AG08396 (cell line): ENCODE measurements at places on chromosomes 13 and 19.
A peak's percentile ranks its signal among the peaks of the same experiment; 100 is the strongest.

- peak; percentile 43 for DNase-seq
Observed at GRCh38 chr13:102286326-102286725, 115.5 kb downstream of the FGF14 start.

DNA sequence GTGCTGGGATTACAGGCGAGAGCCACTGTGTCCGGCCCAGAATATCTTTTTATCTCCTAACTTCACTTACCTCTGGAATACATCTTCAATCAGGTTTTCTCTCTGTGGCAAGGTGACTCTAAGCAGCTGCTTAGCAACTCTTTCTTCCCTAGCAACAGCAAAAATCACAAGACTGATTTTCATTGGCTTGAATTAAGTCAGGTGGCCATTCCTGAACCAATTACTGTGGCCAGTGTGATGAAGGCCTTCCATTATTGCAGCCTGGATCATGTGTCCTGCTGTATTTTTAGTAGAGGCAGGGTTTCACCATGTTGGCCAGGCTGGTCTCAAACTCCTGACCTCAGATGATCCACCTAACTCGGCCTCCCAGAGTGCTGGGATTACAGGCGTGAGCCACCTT, 9.0 kb upstream of the LTBP4 start:
- DNase-seq: peak; percentile 74

DNA sequence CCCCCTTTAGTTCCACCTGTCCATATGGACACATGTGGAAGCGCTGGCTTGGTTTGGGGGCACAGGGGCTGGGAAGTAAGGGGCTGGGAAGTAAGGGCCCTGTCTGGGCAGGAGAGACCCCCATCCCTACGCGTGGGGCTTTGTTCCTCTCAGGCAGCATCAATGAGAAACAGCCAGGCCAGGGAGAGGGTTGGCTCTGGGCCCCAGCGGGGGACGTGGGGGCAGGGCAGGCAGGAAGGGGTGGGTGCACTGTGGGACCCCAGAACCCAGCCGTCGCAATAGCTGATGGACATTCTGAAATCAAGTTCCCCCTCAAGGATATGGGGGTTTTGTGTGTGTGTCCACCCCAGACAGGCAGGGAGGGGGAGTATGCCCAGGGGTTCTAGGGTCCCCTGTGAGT, 1.2 kb downstream of the NCAN start:
- no peak for DNase-seq

DNA sequence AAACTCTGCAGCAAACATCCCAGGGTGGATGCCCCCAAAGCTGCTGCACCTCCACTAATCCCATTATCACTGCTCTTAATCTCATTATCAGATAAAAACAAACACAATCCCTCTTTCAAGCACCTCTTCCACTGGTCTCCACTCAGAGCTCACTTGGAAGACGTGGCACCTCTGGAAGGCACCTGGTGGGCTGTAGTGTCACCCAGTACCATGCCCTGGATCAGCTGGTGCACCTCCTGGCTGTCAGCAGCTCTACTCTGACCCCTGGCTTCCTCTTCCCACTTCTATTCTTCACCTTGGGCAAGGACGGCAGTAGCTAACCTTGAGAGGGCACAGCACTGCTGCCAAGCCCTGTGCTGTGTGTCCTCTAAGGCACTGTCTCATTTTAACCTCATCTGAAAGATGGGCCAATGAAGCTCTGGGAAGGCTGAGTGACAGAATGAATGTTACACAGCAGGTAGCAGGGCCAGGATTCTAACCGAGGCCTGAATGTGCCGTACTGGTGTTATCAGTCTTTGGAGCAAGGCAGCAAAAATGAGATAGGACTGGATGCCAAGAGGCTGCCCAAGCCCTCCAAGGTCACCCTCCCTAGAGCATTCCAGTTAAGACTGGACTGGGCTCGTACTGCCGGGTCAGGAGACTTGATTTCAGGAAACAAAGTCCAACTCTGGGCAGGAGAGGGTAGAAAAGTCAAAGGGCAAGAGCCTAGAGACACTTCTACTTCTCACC, 7.4 kb downstream of the BRD4 start:
- DNase-seq: no peak

DNA sequence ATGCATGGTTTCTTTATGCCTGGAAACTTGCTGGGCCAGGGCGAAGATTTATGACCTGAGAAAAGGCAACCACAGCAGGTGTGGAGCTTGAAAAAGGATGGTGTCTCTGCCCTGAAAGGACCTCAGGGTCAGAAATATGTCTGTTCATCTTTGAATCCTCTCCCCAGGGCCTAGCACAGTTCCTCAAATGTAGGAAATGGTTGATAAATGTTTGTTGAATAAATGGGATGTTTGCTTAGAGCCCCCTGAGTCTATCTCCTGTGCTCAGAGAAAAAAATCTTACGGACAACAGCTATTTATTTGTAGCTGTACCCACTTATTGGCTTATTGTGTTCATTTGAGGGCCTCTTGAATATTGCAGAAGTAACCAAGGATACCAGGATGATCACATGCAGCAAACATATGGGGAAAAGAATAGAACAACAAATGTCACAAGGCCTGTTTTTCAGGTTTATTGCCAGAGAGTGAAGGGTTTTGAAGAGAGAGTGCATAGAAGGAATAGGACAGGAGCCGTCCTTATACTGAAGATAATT, 114.5 kb downstream of the KLF5 start:
- no peak for DNase-seq

DNA sequence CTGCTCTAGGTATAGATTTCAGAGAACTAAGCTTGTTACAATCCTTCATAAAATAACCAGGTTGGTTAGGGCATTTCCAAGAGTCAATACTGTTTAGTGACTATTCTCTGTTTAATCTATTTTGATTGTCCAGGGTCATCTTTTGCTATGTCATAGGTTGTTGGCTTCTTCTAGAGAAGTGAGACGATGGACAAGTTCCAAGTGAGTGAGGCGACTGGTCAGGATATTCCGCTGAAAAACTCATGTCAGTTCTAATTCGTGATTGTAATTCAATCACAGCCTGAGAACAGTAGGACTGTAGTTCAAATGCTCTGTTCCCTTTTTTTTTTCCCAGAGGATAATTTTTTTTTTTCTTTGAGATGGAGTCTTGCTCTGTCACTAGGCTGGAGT, 15.8 kb upstream of the ALOX5AP start:
- DNase-seq: no peak

DNA sequence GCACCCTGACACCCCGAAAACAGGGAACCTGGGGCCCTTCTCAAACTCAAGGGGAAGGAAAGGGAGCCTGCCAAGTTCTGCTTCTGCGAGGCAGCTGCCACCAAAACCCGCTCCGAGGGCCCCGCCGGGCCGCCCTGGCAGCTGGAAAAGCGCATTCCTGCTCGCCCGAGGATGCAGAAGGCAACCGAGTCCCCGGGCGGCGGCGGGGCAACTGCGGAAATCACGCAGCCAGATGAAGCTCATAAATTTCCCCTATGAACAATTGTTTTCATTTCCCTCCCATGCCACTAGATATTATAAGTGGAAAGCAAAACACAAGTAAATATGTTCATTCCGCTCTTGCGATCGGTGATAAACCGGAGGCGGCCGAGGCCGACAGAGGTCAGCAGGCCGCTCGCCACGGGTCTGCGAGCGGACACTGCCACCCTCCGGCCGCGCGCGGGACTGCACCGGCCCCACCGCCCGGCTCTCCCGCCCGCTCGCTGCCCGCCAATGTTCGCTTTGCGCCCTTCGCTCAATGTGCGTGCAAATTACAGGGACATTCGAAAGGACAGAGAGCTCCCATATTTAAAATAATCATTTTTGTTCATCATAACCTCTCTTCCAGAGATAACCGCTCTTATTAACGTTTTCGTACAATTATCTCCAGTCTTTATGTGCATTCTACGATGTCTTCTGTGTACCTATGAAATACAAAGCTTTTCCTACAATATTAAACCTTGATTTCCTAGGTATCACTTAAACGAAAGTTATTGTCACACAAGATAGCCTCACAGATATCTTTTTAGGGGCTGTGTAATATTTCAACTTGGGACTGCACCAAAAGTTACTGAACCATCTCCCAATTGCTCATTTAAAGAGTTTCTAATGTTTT, 120.8 kb upstream of the ZNF507 start:
- peak; percentile 90 for DNase-seq

GRCh38 chr19:41159881-41160280, 33.1 kb upstream of the CYP2S1 start:
- no peak for DNase-seq

DNA sequence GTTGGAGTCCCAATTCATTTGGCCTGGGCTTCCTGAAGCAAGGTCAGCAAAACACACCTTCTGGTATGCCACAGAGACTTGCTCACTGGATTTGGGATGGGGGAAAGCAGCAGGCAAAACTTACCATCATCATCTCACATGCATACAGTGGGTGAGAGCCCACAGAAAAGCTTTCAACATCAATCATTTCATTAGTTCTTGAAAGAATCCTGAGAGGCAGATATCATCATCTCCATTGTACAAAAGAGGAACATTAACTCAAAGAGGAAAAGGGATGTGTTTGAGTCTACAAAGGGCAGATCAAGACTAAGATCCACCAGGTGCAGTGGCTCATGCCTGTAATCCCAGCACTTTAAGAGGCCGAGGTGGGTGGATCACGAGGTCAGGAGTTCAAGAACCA, 6.4 kb downstream of the WDR87 start:
- no peak for DNase-seq

- no peak for DNase-seq
Observed at GRCh38 chr13:43757266-43757665, 29.5 kb downstream of the ENOX1 start.

GRCh38 chr13:114161644-114162532, 17.2 kb upstream of the CFAP97D2 start:
- DNase-seq: peak; percentile 55

- DNase-seq: no peak
Observed at GRCh38 chr13:26819046-26819445, 58.5 kb upstream of the GPR12 start.

GRCh38 chr19:56983171-56983570, 136.6 kb upstream of the USP29 start:
- DNase-seq: no peak

DNA sequence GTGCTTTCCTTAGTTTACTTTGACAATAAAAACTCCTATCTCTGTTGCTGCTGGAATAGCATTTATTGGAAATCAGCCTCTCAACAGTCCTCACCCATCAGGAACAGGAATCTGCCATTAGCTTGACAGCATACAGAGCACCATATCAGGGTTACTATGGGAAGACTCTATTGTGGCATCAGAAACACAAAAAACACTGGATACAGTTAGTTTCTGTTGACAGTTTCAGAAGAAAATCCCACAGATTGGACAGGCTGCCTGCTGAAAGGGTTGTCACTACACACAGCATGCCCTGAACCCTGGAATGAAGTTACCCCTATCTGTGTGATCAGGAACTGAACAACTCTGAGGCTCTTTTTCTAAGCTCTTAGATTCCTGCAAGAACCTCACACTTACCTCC, 172.7 kb downstream of the ENOX1 start:
- no peak for DNase-seq

GRCh38 chr13:50257646-50258045, 242.4 kb downstream of the KCNRG start:
- no peak for DNase-seq

DNA sequence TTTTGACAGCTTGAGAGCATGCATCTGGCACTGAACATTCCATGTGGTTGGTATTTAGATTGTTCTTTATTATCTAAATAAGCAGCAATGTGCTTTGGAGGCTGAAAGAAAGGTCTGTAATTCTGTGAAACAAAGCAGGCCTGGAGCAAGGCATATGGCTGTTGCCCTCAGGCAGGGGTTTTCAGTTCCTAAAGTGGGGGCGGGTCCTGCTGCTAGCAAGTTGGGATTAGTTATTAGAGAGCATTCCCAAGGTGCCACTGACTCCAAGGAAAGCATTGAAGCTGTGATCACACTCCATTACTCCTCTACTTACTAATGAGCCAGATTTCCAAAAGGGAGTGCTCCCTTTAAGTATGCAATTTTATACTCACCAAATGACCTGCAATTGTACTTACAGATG, 432.2 kb downstream of the OLFM4 start:
- no peak for DNase-seq

GRCh38 chr13:41916173-41916954, 44.5 kb downstream of the VWA8 start:
- peak; percentile 49 for DNase-seq

- DNase-seq: no peak
Observed at GRCh38 chr13:29526741-29527140, 68.7 kb downstream of the SLC7A1 start.

DNA sequence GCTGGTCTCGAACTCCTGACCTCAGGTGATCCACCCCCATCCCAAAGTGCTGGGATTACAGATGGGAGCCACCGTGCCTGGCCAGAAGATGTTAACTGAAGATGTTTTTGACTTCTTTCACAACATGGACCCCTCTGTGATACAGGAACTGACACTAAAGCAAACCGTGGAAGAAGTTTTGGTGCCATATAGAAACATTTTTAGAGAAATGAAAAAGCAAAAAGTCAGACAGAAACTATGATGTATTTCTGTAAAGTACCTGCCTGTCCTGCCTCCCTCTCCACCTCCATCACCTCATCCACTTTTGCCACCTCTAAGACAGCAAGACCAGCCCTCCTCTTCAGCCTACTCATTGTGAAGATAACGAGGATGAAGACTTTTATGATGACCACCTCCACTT, 11.3 kb downstream of the FBXO27 start:
- DNase-seq: no peak

GRCh38 chr13:37085606-37086005, 19.9 kb downstream of the CSNK1A1L start:
- no peak for DNase-seq

DNA sequence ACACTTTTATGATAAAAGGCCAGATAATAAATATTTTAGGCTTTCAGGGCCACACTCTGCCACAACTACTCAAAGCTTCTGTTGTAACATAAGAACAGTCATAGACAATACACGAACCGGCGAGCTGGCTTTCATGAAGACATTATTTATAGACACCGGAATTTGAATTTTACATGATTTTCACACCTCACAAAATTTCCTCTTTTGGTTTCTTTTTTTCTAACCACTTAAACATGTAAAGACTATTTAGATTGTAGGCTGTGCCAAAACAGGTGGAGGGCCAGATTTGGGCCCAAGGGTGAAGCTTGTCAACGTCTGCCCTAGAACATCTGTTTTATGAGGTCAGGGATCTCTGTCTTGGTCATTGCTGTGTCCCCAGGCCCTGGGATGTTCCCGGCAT, 29.7 kb upstream of the FXYD3 start:
- DNase-seq: no peak

GRCh38 chr19:38556521-38557174, 61.1 kb downstream of the MAP4K1 start:
- DNase-seq: no peak

DNA sequence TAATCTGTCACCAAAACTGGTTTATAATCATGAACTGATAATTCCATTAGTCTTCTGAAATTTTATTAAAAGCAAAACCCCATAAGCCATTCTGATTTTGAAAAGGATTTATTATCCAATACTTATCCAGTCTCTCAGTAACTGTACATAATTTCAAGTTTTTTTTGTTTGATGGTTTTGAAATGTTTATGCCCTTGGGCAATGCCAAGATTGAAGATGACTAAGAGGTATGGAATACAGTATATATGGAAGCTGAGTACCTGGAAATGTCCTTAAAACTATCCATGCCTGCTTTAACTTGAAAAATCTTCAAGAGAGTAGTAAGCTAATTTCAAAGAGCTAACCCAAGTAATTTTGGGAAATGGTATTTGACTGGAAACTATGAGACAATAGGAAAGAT, 1.8 kb upstream of the NEK5 start:
- no peak for DNase-seq

- no peak for DNase-seq
Observed at GRCh38 chr13:65889368-65889767, 1340.8 kb downstream of the PCDH9 start.

GRCh38 chr13:111572956-111573761, 252.7 kb downstream of the TEX29 start:
- no peak for DNase-seq

GRCh38 chr19:3982701-3983541, 2.3 kb downstream of the EEF2 start:
- peak; percentile 74 for DNase-seq
